ENCODE measurements at places on chromosomes 2 and 18.
A peak's percentile ranks its signal among the peaks of the same experiment; 100 is the strongest.

DNA sequence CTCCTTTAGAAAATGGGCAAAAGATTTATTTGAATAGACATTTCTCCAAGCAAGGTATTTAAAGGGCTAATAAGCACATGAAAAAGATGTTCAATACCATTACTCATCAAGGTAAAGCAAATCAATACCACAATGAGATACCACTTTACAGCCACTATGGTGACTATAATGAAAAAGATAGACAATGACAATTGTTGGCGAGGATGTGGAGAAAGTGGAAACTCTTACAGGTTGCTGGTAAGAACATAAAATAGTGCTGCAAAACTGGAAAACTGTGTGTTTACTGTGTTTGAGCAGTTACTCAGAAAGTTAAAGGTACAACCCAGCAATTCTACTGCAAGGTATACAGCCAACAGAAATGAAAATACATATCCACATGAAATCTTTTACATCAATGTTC, 31.9 kb upstream of the RNU4ATAC start:
- no peak for DNase-seq

GRCh38 chr2:170681311-170681710, 33.8 kb upstream of the SP5 start:
- DNase-seq = no peak

GRCh38 chr2:206125901-206126300, 33.3 kb downstream of the NDUFS1 start:
- peak; percentile 29 for DNase-seq

DNA sequence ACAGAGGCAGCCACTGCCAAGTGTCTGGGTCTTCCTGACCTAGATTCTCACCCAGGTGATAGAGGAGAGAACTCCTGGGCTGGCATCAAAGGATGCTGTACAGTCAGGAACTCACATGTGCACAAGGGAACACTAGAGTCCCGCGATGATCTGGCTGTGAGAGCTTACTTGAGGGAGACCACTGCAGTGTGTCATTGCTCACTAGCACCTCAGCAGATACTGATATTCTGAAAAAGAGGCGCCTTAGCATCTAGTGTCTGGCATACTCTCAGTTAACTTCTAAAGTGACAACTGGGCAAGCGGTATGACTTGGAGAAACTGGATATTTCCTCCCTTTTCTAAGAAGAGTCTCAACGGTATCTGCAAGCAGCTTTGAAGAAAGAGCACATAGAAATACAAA, 189.9 kb downstream of the CMPK2 start:
- no peak for DNase-seq

DNA sequence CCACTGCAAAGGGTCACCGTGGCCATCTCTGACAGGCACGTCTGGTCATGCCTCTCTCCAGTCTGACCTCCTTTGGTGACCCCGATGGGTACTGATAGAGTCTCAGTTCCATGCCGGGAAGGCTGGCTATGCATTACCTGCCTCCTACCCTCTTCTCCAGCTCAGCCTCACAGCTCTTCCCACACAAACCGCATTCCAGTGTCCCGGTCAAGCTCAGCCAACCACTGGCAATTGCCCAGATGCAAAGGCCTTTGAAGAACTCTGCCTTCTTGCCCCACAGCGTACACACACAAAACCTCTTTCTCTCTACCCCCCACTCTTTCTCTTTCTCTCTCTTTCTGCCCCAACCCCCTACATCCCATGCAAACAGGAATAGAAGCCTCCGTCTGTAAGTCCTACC, 37.6 kb downstream of the TMEM163 start:
- DNase-seq = no peak

GRCh38 chr2:397926-398325, 110.0 kb upstream of the ALKAL2 start:
- DNase-seq = no peak

DNA sequence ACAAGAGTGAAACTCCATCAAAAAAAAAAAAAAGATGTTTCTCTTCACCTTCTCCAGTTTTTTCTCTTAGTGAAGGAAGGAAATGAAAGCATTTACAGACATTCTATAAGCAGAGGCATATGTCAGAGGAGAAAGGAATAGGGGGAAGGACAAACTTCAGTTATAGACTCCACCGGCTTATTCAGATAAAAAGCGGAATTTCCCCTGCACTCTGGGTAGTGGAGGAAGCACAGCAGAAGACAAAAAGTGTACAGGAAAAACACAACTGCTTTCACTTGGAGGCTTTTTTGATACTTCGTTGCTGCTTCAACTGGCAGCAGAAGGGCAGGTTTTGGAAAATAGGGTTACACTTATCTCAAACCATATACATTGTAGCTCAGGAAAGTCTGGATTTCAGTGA, 3.2 kb upstream of the MGAT4A start:
- DNase-seq = no peak

DNA sequence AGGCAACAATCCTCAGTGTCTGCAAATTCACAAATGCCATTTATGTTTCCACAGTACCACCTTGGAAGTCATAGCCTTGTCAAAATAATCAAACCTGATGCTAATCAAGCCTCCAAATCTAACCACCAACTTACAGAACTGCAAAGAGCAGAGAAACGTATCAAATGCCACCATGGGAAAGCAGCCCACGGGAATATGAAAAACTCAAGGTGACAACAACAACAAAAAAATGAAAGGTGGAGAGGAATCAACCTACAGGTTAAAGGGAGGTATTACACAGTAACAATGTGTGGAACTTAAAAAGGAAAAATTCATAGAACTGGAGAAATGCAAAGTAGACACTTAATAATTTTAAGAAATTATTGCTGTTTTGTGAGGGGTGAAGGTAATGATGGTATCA, 46.7 kb downstream of the CD226 start:
- DNase-seq = no peak

Data from adipocyte (in vitro differentiated cells).